Upper lobe of right lung (tissue), 1 donor: ENCODE measurements at places on chromosomes 4 and X. TPM values are rescaled to one million over a fixed set of nuclear protein-coding genes. Genes with fewer than 3 reads are reported as not detected.

HSFX4 gene
- total RNA-seq, result not detected

SSX2B gene
- not detected for total RNA-seq

BST1 gene
- 11.0 TPM for total RNA-seq

PNMA6F gene
- total RNA-seq, result not detected

NCAPG gene
- total RNA-seq, result 0.84 TPM

ITGB1BP2 gene
- 0.38 TPM for total RNA-seq

POU3F4 gene
- not detected for total RNA-seq
